Stimulated activated CD4-positive, alpha-beta T cell treated with anti-CD3 and anti-CD28 coated beads, Interleukin-1b, Interleukin-23, amount 100 ng/mL, for 4 hours (primary cell): ENCODE measurements at places on chromosomes 12 and 14.

DNA sequence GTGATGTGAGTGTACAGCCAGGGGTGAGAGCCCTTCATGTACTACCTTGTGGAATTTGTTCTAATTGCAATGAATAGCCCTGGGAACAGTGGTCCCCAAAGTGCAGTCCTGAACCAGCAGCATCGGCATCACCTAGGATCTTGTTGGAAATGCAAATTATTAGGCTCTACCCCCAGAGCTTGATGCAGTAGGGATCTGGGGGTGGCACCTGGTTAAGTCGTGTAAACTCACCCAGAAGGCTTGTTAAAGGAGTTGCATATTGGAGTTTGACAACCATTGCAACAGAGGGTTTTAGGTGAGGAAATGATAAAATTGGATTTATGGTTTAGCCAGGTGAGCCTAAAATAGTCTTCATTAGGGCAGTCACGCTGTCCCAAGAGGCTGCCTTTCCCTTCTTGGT is 73.2 kb downstream of the PLEKHG3 start:
- no peak for DNase-seq

GRCh38 chr12:95574799-95575452 is 23.6 kb upstream of the USP44 start:
- DNase-seq = no peak

DNA sequence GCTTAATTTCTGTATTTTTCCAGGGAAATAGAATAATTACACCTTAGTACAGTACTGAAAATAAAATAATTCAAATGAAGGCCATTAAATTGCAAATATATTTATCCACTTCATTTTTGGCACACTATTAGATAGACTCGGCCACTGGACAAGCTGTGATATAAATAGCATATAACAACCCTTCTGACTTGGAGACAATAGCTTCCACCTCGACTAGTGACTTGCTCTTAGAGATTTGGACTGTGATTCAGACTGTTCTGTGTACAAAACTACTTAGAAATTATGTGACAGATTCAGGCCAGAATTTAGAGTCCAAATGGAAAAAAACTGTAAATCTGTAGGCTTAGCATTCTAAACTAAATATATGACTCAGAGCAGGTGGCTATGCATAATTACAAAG is 949.9 kb downstream of the LRFN5 start:
- DNase-seq = no peak

DNA sequence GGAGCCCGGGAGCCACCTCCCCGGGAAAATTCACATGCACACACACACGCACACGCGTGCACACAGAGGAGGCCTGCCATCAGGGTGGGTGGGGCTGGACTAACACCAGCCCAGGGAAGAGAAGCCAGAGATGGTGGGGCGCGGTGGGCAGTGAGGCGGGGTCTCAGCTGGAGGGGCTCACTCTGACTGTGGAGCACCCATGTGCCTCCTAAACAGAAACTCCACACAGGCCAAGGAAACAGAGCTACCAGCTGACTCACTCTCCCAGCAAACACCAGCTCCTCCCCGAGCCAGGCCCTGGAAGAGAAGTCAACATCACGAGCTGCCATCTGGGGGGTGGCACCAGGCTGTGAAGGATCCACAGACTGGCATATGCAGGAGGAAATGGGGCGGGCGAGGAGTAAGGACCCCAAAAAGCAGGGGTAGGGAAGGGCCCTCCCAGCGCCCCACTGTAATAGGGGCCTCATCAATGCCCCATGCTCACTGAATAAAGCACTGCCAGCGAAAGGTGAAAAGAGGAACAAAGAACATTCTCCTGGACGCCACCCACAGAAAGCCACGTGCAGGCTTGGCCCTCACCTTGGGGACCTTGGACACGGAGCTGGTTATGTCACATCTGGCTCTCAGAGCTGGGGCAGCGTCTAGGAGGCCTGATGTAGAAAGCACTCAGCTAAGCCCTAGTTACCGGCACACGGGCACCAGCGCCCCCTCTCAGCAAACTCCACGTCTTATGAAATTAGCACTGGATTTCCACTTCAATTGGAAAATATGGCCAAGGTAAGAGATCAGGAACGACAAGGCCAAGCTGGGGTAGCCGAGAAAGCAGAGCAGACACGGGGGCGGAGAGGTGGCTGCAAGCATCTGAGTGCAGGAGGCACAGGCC is 8.4 kb upstream of the INF2 start:
- no peak for DNase-seq

- DNase-seq = no peak
These were observed 69.1 kb downstream of the ASCL4 start for GRCh38 chr12:107843351-107844311.

- DNase-seq = no peak
These were observed 67.7 kb downstream of the BCL2L14 start for GRCh38 chr12:12138203-12139154.

DNA sequence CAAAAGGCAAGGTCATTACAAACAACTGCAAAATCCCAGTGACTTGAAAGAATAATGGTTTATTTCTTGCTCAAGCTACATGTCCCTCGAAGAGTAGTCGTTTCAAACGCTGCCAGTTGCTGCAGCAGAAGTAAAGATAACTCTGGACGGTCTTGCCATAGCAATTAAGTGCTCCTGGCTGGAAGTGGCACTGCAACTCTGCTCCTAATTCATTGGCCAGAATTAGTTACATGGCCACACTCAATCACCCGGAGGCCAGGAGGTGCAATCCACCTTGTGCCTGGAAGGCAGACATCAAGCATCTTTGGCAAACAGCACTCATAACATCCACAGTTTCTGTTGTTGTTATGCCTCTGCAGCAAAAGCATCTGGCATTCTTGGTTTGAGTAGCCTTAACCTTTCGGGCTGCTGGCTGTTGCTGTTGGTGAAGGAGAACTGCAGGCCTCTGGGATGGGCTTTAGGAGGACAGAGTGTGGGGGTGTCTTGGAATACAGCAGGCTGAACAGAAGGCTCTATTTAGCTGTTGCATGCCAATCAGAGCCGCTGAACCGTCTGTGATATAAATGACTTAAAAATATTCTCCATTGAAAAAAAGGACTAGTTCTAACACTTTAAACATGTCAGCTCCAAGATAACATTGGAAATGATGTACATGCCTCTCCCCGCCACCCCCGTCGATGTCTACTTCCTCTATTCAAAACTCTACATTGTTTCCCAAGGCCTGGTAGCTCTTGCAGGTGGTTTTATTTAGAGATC is 123.5 kb upstream of the DYRK2 start:
- DNase-seq = no peak

DNA sequence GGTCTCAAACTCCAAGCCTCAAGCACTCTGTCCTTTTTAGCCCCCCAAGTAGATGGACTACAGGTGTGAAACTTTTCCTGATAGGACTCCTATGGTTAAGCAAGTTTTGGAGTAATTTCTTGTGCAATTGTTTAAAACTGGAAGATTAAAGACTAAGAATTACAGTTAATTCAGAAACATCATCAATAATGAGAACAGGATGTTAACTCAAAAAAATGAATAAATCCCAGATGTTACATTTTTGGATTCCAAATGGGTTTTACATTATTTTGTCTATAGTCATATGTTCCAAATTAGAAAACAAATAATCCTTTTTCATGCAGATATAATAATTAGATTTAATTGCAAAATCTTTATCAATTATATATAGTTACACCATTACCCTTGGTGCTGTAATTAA is 24.4 kb upstream of the KITLG start:
- no peak for DNase-seq
